T follicular helper cell (primary cell): ENCODE measurements at places on chromosomes 6 and 20.
A peak's percentile ranks its signal among the peaks of the same experiment; 100 is the strongest.

DNA sequence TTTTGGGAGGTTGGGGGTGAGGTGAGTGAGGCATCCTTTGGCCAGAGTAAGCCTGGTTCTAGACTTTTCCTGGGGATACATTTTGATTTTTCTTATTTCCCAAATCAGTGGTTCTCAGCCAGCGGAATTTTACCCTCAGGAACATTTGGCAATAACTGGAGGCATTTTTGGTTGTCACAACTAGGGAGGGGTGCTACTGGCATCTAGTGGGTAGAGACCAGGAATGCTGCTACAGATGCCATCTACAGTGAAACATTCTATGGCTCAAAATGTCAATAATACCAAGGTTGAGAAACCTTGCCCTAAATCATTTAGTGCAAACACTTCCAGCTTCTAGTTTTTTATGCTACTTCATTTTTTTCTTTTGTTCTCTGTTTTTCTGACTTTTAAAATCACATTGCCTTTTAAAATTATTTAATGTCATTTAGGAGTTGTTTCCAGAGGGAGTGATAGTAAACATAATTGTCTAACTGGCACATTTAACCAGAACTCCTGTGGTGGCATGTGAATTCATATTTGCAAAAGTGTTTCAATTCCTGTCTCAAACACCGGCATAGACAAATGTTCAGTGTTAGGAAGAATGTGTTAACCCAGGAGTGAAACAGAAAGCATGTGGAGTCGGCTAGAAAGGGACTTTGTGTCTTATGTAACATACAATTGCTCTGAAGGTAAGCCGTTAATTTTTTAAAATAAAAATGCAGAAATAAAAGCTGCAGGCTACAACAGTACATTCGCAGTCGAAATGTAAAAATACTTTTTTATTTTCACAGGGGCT, 59.0 kb downstream of the QRSL1 start:
- no peak for DNase-seq

DNA sequence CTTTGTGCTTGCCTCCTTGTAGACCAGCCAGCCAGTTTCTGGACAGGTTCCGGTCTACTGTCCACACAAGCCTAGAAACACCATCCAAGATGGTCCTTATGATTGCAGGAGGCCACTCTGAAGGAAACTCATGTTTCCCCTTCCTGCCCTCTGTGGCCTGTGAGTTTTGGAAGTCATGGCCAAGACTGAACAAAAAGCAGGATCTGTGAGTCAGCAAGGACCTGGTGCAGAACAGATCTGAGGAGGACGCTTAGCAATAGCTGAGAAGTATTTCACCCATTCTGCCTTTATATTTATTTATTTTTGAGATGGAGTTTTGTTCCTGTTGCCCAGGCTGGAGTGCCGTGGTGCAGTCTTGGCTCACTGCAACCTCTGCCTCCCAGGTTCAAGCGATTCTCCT, 134.6 kb upstream of the EEF1E1 start:
- no peak for DNase-seq

DNA sequence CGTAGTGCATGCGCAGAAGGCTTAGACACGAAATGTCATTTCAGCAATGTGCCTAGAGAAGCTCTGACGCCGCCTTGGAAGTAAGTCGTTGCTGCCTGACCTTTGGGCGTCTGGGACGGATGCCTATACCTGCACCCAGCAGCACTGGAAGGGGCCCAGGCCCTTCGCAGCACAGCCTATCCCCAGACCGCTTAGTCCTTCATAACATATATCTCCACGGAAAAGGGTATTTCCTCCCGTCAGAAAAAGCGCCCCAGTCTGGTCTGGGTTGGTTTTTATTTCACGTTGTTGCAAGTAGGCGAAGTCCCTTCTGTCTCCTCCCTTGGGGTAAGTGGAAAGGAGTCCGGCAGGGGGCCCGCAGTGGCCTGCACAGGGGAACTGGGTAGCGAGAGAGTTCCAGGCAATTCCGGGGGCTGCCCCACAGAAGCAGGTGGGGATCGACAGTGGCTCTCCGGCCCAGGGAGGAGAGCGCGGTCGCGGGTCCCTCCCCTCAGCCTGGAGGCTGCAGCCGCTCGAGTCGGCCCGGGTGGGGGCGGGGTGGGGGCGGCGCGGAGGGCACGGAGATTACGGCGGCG, 559 bp upstream of the EYA4 start:
- DNase-seq, result no peak

GRCh38 chr6:145475794-145476396, 259.4 kb downstream of the EPM2A start:
- DNase-seq, result no peak

DNA sequence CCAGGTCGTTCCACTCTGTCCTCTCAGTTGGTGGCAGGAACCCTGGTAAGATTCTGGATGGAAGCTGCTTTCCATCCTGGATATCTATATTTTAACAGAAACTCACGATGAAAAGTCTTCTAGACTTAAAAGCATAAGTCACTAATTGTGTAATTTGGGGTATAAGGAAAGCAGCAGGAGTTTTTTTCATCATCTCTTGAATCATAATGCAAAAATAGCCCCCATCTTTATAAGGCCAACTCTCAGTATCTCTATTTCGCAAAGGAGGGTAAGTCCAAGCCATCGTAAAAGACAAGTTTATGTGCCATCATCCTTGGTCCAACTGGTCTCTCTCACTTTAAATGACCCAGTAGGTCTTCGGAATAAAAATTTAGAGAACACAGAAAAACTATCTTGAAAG, 95.1 kb downstream of the FAM50B start:
- DNase-seq, result no peak

GRCh38 chr20:6164421-6165341, 41.9 kb upstream of the FERMT1 start:
- no peak for DNase-seq

- no peak for DNase-seq
Observed at GRCh38 chr20:59604741-59605600, 631 bp downstream of the PHACTR3 start.

DNA sequence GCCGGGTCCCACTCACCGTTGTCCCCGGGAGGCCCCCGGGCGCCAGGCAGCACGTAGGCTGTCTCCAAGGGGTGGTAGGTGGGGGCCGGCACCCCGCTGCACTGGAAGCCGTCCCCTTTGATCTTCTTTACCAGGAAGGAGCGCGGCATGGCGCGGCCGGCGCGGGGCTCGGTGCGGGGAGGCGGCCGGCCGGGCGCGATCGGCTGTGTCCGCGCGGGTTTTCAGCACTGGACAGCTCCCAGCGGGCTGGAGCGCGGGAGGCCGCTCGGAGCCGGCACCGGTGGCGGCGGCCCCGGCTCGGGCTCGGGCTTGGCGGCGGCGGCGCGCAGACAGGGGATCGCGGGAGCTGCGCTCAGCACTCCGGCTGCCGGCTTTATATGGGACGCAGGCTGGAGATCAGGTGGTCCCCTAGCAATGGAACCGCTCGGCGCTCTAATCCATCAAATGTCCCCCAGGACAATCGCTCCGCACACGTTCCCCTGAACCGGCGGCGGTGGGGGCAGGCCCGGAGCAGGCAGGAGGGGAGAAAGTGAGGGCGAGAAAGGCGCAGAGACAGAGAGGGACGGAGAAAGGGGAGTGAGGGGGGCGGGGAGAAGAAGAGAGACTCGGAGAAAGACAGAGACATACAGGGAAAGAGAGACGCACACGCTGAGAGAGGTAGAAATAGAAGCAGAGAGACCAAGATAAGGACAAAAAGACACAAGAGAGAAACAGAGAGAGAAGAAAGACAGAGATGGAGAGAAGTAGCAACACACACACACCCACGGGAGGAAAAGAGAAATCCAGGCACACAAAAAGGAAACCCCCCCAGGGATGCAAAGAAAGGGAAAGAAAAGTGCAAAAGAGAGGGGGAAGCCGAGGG, at the start of gene SCRT2:
Gene SCRT2 (minus strand): TSS at position 350 of the 862 bp plus-strand sequence. CDS start 201 bp downstream, at position 149.
- peak; percentile 48 for DNase-seq

- no peak for DNase-seq
Observed at GRCh38 chr6:44390158-44390683, 2.7 kb downstream of the CDC5L start.

- DNase-seq, result no peak
Observed at GRCh38 chr20:37657924-37658804, 35.7 kb upstream of the CTNNBL1 start.

DNA sequence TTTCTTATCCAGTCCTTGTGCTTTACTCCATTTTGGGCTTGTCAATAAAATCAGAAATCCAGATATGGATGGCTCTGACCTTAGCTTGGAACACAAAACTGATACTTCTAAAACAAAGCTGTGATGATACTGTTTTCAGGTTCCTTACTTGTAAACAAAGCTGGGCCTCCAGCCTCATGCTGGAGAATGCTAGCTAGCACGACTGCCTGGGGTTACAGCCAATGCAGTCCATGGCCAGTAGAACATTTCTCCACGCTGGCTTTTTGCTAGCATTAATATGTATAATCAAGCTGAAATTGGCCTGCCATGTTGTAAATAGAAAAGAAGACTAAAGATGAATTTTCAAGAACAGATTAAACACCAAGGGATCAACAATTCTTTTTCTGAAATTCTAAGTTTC, 63.9 kb downstream of the MTHFD1L start:
- no peak for DNase-seq

DNA sequence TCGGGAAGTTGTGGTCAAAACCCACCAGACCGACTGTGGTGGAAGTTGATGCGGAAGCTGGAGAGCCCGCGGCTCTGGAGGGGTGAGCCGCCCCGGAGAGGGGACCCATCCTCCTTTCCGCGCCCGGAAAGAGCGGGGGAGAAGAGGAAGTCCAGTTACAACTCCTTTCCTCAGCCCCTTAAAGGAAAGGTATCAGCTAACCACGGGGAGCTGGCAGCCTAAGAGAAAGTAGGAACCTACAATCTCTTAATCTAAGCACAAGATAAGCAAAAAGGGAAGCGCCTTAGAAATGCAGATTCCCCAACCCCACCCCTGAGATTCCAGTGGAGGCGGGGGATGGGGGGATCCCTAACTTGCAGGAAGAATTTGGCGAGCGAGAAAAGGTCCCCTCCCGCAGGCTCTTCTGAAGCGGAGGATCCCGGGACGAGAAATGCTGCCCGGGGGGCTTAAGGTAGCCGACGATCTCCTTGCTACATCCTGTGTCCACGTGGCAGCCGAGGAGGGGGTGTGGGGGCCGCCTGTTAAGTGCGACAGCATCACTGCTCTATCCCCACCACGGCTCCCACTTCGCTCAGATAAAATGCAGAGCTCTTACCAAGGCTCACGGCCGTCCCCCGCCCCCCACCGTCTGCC, 87.5 kb downstream of the ZFP64 start:
- no peak for DNase-seq

GRCh38 chr20:829551-829950, 4.0 kb upstream of the FAM110A start:
- no peak for DNase-seq

DNA sequence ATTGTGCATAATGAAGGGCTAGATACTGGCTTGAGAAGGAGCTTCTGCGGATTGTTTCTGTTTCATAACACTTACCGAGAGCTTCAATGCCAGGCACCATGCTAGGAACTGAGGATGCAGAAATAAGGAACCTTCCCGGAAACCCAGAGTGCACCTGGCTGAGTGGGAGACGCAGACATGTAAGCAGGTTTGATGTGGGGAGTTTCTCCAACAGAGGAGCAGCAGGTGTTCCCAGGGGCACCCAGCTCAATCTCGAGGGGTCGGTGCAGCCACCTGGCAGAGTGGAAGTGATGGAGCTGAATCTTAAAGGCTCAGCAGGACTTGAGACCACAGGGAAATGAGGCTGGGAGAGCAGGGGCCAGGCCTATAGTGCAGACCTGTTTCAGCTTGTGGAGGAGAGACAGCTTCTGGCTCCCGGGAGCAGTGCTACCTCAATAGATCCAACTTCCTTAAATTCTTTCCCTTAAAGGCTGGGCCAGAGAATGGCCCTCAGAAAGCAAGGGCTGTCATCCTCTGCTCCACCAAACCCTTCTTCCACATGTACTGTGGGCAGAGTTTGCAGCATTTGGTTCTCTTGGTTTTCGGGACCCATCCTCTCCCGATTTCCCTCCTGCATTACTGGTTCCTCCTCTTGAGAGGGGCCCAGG, 27.8 kb upstream of the SRC start:
- DNase-seq, result no peak

GRCh38 chr6:8803181-8803760, 367.9 kb upstream of the SLC35B3 start:
- no peak for DNase-seq

GRCh38 chr20:37377346-37378081, 31.6 kb downstream of the SRC start:
- no peak for DNase-seq

GRCh38 chr20:36252511-36252910, 16.2 kb downstream of the AAR2 start:
- DNase-seq, result no peak

- DNase-seq, result no peak
Observed at GRCh38 chr20:54343099-54343498, 132.3 kb upstream of the DOK5 start.

GRCh38 chr6:41428336-41428995, 93.1 kb downstream of the NCR2 start:
- DNase-seq, result no peak

- no peak for DNase-seq
Observed at GRCh38 chr6:14381829-14382677, 264.5 kb downstream of the CD83 start.

DNA sequence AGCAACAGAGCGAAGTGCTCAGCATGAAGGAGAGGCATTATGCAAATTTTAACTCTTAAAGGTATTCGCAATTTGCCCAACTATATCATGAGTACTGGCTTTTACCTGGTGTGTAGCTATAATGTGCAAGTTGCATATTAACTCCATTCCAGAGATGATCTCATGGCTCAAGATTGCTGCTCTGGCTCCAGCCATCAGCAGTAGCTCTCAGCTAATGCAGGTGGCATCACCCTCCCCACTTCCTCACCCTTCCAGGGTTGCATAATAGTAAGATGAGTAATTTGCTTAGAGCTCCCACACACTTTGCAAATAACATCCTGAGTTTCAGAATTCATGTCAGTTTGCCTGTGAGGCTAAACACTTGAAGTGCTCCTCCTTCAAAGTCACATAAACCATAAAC, 15.9 kb upstream of the PCSK2 start:
- DNase-seq, result no peak

GRCh38 chr20:50133041-50133440, 20.1 kb upstream of the UBE2V1 start:
- no peak for DNase-seq

- no peak for DNase-seq
Observed at GRCh38 chr6:135358251-135358821, 139.2 kb downstream of the AHI1 start.

GRCh38 chr20:54063992-54064676, 6.3 kb downstream of the BCAS1 start:
- DNase-seq, result no peak

- no peak for DNase-seq
Observed at GRCh38 chr20:36362261-36362660, 56.1 kb downstream of the DLGAP4 start.

- DNase-seq, result no peak
Observed at GRCh38 chr6:44733868-44734267, 346.4 kb downstream of the CDC5L start.

DNA sequence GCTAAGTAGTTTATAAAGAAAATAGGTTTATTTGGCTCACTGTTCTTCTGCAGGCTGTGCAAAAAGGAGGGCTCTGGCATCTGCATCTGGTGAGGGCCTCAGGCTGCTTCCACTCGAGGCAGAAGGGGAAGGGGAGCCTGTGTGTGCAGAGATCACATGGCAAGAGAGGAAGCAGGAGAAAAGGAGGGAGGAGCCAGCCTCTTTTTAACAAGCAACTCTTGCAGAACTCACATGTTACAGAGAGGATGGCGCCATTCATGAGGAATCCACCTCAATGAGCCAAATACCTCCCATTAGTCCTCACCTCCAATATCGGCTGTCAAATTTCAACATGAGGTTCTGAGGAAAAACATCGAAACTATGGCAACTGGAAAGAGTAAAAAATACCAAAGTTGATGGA, 666.6 kb upstream of the SLC35B3 start:
- no peak for DNase-seq

GRCh38 chr6:7909323-7910276, 988 bp downstream of the TXNDC5 start:
- DNase-seq, result no peak
